ENCODE measurements at places on chromosomes 1 and 21.
A peak's percentile ranks its signal among the peaks of the same experiment; 100 is the strongest.

GRCh38 chr1:223031733-223032601 is 111.1 kb downstream of the TLR5 start:
- no peak for DNase-seq

GRCh38 chr1:193309936-193310475 is 123.6 kb upstream of the B3GALT2 start:
- DNase-seq: no peak

GRCh38 chr1:2961081-2961480 is 60.2 kb upstream of the ACTRT2 start:
- no peak for DNase-seq

DNA sequence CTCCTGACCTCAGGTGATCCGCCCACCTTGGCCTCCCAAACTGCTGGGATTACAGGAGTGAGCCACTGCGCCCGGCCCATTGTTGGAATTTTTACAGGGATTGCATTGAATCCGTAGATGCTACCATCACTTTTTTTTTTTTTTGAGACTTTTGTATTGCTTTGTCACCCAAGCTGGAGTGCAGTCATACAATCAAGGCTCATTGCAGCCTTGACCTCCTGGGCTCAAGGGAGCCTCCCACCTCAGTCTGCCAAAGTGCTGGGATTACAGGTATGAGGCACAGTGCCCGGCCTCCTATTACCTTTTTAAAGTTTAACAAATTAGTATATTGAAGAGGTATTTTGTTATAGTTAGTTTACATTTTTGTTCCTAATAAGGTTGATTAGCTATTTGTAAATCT is 62.2 kb upstream of the SLC45A1 start:
- DNase-seq: no peak

DNA sequence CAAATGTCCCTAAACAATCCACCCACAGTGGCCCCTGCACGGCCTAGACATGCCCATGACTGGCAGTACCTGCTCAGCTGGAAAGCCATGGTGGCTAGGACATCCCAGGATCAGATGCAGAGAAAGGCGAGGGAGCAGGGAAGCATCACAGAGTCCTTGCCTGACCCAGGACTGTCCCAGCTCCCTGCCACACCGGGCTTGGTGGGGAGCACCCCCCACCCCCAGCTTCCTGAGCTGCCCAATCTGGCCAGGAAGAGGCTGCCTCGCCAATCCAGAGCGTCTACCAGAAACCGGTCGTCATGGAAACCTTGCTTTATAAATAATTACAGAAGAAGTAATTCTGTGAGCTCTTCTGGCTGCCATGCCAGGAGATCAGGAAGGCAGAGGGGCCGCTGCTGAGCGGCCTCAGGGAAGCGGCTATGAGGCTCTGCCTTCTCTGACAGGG is 34.8 kb downstream of the ACOT7 start:
- DNase-seq: peak; percentile 32

DNA sequence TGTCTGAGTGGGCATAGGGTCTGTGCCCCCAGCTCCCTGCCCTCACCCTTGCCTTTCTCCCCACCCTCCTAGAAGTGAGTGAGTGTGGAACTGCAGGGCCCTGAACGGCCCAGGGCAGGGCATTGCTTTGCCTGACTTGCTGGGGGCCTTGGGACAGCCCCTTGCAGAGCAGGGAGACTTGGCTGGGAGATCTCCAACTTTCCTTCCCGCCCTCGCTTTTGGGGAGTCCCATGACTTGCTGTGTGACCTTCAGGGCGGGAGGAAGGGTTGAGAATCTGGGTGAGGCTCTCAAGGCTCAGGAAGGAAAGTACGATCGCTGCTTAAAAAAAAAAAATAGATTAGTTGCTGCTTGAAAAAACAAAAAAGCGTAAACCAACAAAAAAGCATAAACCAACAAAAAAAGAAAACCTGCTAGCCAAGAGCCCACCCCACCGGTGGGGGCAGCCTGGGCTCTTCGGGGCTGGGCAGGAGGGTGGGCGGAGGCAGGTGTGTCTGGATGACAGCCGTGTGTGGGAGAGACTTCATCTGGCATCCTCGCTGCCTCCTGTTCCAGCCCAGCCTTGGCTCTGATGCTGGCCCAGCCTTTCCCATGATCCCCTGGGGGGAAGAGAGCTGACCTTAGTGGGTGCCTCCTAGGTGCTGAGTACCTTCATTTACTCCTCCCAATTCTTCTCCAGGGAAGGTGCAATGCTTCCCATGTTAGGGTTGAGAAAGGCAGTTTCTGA is 6.5 kb downstream of the NBL1 start:
- no peak for DNase-seq

GRCh38 chr1:95233737-95234500 is at the start of gene RWDD3:
Gene RWDD3, plus strand, starts transcription at chr1:95234210. Its CDS starts 21 bp downstream, at chr1:95234231.
- peak; percentile 95 for DNase-seq

GRCh38 chr1:220339581-220339980 is 67.3 kb upstream of the RAB3GAP2 start:
- no peak for DNase-seq

- no peak for DNase-seq
Observed at GRCh38 chr1:214857716-214858115, 224.8 kb upstream of the KCNK2 start.

GRCh38 chr1:56197946-56198345 is 381.4 kb downstream of the PLPP3 start:
- no peak for DNase-seq

GRCh38 chr1:180633057-180634056 is 1.5 kb downstream of the XPR1 start:
- no peak for DNase-seq

- no peak for DNase-seq
Observed at GRCh38 chr1:90919190-90919719, 102.6 kb downstream of the ZNF644 start.

DNA sequence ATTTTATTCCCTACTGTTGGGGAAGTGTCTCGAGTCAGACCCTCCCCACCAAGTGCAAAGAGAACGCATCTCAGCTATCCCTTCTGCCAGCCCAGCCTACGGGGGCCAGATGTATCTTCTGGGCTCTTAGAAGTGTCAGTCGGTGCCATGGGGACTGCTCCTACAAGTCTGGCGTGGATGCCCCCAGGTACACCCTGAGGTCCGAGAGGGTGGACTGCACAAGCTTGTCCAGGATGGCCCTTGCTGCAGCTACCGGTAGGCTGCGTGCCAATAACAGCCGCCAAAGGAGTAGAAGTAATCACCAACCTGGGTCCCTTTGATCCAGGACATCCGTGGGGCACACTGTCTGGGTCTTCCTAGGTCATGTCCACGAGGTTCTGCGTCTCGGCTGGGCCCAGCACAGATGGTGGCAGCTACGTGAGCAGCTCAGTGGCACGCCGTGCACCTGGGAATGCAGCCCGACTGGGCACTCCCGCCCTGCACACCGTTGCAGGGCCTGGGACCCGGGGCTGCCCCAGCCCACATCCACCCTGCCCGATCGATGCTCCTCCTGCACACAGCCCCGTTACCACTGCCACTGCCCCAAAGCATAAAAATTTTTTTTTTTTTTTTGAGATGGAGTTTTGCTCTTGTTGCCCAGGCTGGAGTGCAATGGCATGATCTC is 8.8 kb upstream of the SSU72 start:
- DNase-seq: no peak

DNA sequence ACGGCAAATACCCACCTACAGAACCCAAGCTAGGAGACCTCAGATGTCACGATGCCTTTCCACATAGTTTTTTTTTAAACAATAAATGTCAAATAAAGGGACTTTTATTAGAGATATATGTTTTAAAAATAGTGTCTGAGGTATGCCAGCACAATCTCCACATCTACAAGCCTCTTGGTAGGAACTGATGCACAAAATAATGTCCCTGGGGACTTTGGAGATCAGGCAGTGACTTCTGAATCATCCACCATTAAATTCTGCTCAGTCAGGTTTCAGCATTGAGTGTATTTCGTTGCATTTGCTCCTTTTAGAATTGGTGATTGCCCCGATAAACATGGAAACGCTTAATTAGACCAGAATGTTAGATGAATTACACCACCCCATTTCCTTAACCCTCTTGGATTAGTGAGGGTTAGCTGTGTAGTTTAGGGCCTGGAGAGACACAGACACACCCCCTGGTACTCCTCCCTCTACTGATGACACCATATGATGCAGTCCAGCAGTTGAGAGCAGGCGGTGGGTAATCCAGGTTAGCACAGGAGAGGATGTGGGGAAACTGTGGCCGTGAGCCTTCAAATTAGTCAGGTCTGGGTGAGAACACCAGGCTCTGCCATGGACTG is 33.6 kb downstream of the LGR6 start:
- DNase-seq: no peak

- no peak for DNase-seq
Observed at GRCh38 chr1:175309996-175310395, 117.4 kb upstream of the KIAA0040 start.
